ENCODE measurements at places on chromosomes 11 and 22. TPM values are rescaled to one million over a fixed set of nuclear protein-coding genes. Genes with fewer than 3 reads are reported as not detected.

MAP4K2 gene
- 2.3 TPM for polyA plus RNA-seq

C11orf91 gene
- polyA plus RNA-seq, result not detected

CYP2D6 gene
- 175 TPM for polyA plus RNA-seq

C11orf86 gene
- 0.18 TPM for polyA plus RNA-seq

OR6T1 gene
- polyA plus RNA-seq, result not detected

KIF18A gene
- polyA plus RNA-seq, result 0.22 TPM

KCNQ1OT1 gene
- 0.05 TPM for polyA plus RNA-seq

APOL5 gene
- polyA plus RNA-seq, result 0.43 TPM

PDHX gene
- polyA plus RNA-seq, result 22.6 TPM

GPR83 gene
- 0.01 TPM for polyA plus RNA-seq

SCGB1A1 gene
- polyA plus RNA-seq, result not detected

PGA5 gene
- 0.40 TPM for polyA plus RNA-seq

TSG101 gene
- 29.7 TPM for polyA plus RNA-seq

OR8G1 gene
- polyA plus RNA-seq, result not detected

KMT2A gene
- polyA plus RNA-seq, result 6.5 TPM

PRSS23 gene
- 9.9 TPM for polyA plus RNA-seq

PRR33 gene
- not detected for polyA plus RNA-seq

CAT gene
- polyA plus RNA-seq, result 273 TPM

SLC22A12 gene
- polyA plus RNA-seq, result 0.02 TPM

POU2AF2 gene
- not detected for polyA plus RNA-seq

KRTAP5-9 gene
- polyA plus RNA-seq, result 0.06 TPM

CDKN1C gene
- 4.3 TPM for polyA plus RNA-seq

VEGFB gene
- 11.9 TPM for polyA plus RNA-seq

EMID1 gene
- 2.4 TPM for polyA plus RNA-seq

BTG4 gene
- polyA plus RNA-seq, result not detected
